ENCODE measurements at places on chromosomes 3 and 15. TPM values are rescaled to one million over a fixed set of nuclear protein-coding genes. Genes with fewer than 3 reads are reported as not detected.

The PARL gene
- total RNA-seq, result 64.8 TPM

DNA sequence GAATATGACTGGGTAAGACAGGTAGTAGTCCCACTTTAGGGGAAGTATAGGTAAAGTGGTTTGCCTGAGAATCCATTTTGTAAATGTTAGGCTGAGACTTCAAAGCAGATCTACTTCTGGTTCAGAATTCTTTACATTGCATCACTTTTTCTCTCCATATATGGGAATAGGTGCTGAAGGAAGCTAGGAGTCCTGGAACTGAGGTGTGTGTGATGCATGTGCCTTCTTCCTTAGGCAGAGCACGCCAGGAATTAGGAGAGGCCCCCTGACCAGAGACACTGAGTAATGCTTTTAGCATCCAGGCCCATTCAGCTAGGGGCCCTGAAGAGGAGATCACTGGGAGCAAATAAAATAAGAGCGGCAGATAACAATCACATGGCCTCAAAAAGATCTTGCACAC lies 69.2 kb upstream of the DCP1A start:
- H3K4me1 ChIP-seq, result no peaks in the 10 kb centered on the region
- H3K36me3 ChIP-seq, result no peaks in the 10 kb centered on the region
- H3K4me3 ChIP-seq, result no peak overlapping the region
- DNase-seq, result no peak
- no peaks in the 10 kb centered on the region for H3K27me3 ChIP-seq

- no peak for DNase-seq
- no peak overlapping the region for H3K27ac ChIP-seq
- no peaks in the 10 kb centered on the region for H3K27me3 ChIP-seq
- no peak overlapping the region for H3K4me3 ChIP-seq
These were observed 35.1 kb downstream of the EAF1 start for GRCh38 chr3:15462451-15462850.

DNA sequence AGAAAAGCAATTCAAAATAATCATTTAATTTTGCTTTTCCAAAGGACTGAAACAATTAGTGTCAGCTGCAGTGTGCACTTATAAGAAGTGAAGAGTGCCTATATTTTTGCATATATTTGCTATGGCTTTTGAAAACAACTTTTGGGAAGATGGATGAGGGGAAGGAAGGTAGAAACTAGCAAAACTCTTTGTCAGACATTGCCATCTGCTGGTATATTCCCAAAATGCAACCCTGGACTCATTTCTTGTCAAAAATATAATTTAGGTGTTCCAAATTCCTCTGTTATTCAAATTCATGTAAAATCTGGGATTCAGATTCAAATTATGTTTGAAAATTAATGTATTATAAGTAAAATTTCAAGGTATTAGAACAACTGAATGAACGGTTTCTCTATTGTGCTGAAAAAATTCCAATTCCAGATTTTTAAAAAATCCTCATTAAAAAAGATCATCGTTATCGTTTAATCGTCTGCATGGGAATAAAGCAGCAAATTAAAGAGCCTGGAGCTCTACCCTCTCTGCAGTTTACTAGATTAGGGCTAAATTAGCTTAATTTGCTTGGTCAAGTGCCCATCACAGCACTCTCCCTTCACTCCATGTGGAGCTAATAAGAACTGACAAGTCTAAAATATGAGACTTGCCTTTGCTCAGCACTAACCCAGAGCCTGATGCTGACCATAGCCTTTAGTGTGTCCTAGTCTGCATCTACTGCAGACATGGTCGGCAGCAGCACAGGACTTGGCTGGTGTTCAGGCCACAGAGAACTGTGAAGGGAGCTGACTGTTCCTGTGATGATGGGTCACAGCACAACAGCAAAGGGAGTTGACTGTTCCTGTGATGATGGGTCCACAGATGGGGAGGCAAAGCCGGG lies 67.9 kb upstream of the MITF start:
- H3K27ac ChIP-seq, result no peak overlapping the region
- no peaks in the 10 kb centered on the region for H3K27me3 ChIP-seq
- H3K36me3 ChIP-seq, result no peaks in the 10 kb centered on the region
- no peak overlapping the region for H3K4me3 ChIP-seq

The SERPINI2 gene
- 0.40 TPM for total RNA-seq

- H3K27ac ChIP-seq, result no peak overlapping the region
- no peak for DNase-seq
- no peaks in the 10 kb centered on the region for H3K36me3 ChIP-seq
- no peaks in the 10 kb centered on the region for H3K4me1 ChIP-seq
- no peak overlapping the region for H3K4me3 ChIP-seq
These were observed 102.2 kb downstream of the ERC2 start for GRCh38 chr3:56365905-56366640.

GRCh38 chr15:55279746-55280351 lies 9.8 kb downstream of the RAB27A start:
- no peaks in the 10 kb centered on the region for H3K4me1 ChIP-seq
- DNase-seq, result no peak
- H3K27me3 ChIP-seq, result no peaks in the 10 kb centered on the region
- H3K36me3 ChIP-seq, result no peaks in the 10 kb centered on the region

The FMN1 gene
- 23.5 TPM for total RNA-seq
